Activated T-helper 1 cell treated with anti-CD3 and anti-CD28 coated beads, Interleukin-2, amount 50 U/mL, for 16 hours (primary cell): ENCODE measurements at places on chromosomes 11 and 22.

GRCh38 chr11:32833921-32834320 is 4.2 kb downstream of the PRRG4 start:
- no peak for DNase-seq

GRCh38 chr11:125481531-125481930 is 14.5 kb downstream of the FEZ1 start:
- no peak for DNase-seq

- no peak for DNase-seq
Measured at GRCh38 chr11:13333456-13333957, 55.9 kb downstream of the BMAL1 start.

DNA sequence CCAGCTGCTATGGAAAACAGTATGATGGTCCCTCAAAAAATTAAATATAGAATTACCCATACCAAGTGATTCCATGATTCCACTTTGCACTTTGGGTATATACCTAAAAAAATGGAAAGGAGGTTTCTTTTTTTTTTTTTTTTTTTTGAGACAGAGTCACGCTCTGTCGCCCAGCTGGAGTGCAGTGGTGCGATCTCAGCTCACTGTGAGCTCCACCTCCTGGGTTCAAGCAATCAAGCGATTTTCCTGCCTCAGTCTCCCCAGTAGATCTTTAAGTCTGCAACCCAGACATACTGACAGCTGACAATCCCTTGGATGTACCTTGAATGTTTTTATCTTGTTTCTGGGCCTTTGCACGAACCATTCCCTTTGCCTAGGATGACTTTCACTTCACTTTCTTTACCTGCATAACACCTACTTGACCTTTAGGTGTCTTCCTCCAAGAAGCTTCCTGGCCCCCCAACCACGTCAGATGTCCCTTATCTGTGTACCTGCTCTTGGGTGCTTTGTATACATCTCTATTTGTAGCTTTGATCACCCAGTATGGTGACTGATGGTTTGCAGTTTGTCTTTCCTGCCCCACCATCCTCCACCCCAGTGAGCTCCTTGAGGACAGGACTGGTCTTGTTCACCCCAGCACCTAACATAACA is 11.6 kb downstream of the UCP3 start:
- DNase-seq, result no peak

GRCh38 chr11:65430406-65431217 is 8.0 kb downstream of the NEAT1 start:
- DNase-seq, result no peak

DNA sequence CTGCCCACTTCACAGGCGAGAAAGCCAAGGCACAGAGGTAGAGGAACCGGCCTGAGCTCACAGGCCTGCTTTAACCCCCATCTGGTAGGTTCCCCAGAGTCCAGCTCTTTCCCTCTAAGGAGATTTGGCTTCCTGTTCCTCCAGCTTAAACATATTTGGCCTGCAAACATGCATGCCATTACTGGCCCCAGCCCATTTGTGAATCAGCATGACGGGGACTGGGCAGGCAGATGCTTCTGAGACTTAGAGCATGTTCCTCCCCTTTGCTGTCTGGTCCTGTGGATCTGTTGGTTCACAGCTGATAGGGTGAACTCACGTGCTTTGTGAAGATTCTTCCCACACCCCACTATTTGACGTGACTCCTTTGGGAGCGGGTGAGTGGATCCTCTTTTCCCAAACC is 12.6 kb downstream of the CHST1 start:
- DNase-seq, result no peak

DNA sequence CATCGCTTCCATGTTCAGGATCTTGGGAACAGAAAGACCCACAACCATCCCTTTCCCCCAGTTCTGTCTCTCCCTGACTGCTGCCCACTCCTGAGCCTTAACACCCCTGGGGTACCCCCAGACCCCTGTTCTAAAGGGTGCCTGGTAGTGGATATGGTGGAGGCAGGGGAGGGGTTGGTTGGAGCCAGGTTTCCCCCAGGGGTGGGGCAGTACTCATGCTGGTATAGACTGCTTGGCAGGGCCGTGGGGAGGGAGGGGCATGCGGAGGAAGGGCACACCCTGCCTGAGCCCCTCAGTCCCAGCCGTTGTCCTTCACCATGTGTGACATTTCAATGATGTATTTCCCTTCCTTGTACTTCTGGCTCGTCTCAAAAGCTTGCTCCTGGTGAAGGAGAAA is 4.0 kb downstream of the YPEL4 start:
- no peak for DNase-seq

- no peak for DNase-seq
Measured at GRCh38 chr11:86743223-86744118, 56.9 kb upstream of the PRSS23 start.

- no peak for DNase-seq
Measured at GRCh38 chr22:39877079-39877845, 16.3 kb downstream of the ENTHD1 start.

DNA sequence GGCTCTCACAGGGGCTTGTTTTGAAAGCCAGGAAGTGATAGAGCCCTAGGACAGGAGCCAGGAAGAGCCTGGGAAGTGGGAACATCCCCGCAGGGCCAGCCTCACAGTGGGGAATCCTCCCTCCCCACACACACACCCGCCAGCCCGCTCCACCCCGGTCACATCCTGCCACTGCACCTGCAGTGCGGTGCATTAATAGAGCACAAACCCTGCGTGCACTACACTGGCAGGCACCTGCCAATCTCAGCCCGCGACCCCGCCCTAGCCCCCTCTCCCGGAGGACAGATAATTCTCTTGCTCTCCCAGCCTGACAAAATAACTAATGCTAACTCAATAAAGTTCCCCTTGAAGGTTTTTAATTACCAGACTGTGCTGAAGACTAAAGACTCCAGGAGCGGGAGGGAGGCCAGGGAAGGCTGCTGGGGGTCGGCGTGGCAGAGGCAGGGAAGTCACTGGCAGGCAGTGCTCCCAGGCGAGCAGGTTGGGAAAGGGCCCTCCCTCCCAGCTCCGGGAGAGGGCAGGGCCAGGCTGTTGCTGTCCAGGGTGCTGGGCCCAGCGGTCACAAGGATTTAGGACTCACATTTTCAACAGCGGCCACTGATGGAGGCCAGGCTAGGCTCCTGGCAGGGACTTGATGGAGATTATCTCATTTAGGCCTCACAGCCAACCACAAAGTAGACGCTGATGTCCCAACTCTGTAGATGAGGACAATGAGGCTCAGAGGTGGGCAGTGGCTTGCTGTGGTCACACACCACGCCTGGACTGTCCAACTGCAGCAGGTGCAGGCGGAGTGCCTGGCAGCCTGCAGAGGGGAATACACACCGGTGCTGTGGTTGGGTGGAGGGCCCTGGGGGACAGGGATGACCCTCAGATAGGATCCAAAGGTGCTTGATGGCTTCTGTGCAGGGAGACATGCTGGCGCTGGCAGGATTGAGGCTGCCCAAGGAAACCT is 23.9 kb upstream of the TCF20 start:
- DNase-seq, result no peak

- peak; percentile 13 for DNase-seq
Measured at GRCh38 chr11:114036147-114036811, 23.2 kb upstream of the ZBTB16 start.

GRCh38 chr22:50304528-50305392 is 2.7 kb downstream of the PLXNB2 start:
- no peak for DNase-seq

- DNase-seq, result no peak
Measured at GRCh38 chr11:129720994-129721393, 94.7 kb upstream of the TMEM45B start.

DNA sequence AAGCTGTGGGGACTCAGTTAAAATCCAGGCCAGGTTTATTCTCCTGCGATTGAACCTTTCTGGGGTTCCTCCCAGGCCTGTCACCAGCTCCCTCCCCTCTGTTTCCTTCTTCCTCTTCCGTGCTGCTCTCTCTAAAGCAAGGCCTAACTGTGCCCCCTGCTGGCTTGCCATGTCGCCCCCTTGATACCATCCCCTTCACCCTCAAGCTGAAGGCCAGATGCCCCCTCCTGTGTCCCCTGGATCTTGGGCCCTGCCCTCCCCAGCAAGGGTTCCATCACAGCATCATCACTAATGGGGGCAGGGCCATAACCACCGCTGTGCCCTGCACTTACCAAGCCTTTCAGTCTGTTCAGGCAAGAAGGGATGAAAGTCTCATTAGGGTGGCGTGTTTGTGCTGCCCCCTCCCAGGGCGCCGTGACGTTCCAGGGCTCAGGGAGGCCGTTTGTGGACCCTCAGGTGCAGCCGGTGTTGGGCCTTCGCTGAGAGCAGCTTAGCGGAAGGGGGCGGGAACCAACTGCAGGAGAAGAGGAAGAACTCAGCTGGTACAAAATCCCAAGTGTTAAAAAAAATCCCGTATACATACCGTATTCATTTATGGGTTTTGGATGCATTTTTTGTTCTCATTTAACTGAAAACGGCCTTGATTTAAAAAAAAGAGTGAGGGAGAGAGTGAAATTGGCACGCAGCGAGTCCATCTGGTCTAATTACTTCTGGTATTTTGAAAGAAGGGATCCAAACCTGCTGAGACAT is 69.9 kb downstream of the MPPED1 start:
- DNase-seq, result no peak

DNA sequence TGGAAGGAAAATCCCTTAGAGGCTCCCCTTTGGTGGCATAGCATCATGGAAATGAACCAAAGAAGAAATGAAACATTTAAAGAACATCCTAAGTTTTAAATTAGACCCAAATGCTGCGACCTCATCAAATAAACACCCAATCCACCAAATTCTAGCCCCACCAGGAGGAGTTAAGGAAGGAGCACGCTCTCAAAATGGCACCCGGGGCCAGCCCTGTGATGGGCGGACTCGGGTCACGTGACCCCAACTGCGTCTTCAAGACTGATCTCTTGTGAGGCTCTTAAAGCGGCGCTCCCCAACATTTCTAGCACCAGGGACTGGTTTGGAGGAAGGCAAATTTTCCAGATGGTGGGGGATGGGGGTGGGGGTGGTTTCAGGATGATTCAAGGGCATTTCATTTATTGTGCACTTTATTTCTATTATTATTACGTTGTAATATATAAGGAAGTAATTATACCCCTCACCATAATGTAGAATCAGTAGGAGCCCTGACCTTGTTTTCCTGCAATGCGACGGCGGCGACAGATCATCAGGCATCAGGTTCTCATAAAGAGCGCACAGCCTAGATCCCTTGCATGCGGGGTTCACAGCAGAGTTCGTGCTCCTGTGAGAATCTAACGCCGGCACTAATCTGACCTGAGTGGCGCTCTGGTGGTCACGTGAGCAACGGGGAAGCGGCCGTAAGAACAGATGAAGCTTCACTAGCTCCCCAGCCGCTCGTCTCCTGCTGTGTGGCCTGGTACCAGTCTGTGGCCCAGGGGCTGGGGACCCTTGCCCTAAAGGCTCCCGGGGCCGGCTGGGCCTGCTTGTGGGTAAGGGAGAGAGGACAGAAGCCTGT is 90.6 kb upstream of the SLC22A12 start:
- DNase-seq, result no peak
